Calu3 (cell line): ENCODE measurements at places on chromosomes 7 and 10.

DNA sequence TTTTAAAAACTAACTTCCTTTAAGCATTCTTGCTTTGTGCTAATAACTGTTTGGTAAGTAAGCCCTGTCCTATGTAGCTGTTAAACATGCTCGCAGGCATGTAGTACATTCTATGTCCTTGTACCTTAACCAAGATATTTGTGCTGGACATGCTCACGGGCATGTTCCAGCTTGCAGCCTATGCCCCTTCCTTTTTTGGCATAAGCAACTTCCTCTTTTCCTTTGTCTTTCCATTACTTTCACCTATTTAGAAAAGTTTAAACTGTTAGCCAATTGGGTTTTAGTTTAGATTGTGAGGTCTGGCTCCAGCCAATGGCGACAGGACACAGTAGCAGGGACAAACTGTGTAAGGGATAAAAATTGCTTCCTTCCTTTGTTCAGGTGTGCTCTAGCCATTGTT is 14.4 kb upstream of the APBB1IP start:
- no peak for DNase-seq

GRCh38 chr10:6009150-6009549 is 31.8 kb upstream of the IL15RA start:
- no peak for DNase-seq

- DNase-seq: no peak
Observed at GRCh38 chr10:71006506-71006905, 118.1 kb upstream of the PCBD1 start.

GRCh38 chr10:73591935-73592699 is 975 bp upstream of the USP54 start:
- peak; percentile 80 for DNase-seq

- DNase-seq: no peak
Observed at GRCh38 chr10:69088471-69088769, 517 bp downstream of the SRGN start.

- no peak for DNase-seq
Observed at GRCh38 chr7:15778191-15778590, 91.7 kb upstream of the MEOX2 start.

GRCh38 chr7:19368491-19368925 is 223.3 kb upstream of the FERD3L start:
- DNase-seq: no peak

DNA sequence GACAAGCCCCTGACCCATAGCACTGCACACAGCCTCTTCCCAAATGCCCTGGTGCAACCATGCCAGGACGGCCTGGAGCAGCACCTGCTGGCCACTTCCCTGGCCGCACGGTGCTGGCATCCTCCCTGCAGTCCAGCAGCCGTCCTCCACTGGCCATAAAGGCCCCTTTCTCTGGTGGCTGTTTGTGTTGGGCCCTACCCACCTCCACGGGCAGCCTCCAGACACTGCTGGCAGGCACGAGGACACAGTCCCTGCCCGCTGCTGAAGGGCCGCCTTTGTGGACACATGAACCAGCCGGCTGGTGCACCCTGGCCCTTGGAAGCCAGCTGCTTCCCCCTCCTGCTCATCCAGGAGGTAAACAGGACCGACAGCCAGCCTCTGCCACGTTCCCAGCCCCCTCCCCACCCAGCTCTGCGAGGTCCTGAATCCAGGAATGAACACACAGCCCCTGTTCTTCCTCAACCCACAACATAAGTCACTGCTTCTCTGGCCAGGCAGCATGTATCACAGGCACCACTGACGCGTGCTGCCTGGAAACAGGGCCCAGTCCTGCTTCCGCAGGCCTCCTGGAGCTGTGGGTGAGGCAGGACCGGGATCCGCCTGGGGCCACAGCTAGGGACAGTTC is 43.8 kb downstream of the SPOCK2 start:
- DNase-seq: peak; percentile 64

DNA sequence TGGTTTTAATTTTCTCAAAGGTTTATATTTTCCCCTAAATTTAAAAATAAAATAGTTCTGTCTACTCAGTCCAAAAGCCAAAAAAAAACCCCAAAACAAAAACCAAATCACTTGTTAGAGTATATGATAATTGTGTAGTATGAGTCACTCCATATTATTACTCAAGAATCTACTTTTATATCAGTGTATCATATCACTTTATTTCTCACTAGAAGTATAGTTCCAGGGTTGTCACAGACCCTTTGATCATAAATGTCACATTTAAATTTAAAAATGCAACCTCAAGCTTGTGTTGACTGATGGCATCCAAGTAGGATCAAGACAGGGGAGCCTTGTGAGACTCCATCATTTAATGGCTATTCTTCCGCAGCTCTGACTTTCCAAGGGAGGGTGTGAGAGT is 61.0 kb downstream of the PAPSS2 start:
- no peak for DNase-seq

DNA sequence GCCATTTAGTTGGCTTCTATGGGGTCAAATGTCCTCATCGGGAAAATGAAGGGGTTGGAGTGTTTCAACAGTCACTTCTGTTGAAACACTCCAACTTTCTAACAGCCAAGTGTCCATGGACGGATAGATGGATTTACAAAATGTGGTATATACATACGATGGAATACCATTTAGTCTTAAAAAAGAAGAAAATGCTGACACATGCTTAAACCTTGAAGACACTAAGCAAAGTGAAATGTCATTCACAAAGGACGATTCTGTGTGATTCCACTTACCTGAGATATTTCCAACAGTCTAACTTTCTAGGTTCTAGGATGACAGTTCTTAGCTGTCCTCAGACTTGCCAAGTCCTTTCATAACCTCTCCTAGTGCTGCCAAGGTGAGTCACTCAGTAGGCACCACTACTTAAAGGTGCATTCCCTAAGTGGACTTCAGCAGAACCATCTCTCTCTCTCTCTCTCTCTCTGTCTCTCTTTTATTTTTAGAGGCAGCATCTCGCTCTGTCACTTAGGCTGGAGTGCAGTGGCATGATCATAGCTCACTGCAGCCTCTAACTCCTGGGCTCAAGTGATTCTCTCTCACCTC is 69.0 kb downstream of the DENND2A start:
- DNase-seq: no peak

- DNase-seq: no peak
Observed at GRCh38 chr7:110400411-110400810, 690.5 kb upstream of the LRRN3 start.

DNA sequence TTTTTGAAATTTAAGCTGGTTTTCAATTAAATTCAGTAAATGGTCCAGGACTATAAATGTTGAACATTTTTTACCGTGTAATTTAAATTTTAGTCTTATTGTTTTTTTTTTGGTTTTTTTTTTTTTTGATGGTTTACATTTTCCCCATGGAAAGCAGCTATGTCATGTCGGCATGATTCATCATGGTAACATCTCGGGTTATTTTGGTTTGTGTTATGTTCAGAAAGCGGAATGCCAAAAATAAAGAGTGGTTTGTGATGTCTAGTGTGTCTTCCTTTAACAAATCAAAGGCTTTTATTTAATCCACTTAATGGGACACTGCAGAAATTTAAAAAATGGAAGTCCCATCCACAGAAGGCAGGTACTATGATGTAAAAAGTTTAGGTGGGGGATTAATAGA is 58.5 kb downstream of the TRUB1 start:
- DNase-seq: no peak

- DNase-seq: no peak
Observed at GRCh38 chr7:35630024-35630972, 64.6 kb downstream of the HERPUD2 start.

- no peak for DNase-seq
Observed at GRCh38 chr7:17015598-17016031, 133.8 kb upstream of the AGR3 start.

- no peak for DNase-seq
Observed at GRCh38 chr7:37549076-37549931, 100.6 kb upstream of the ELMO1 start.

- DNase-seq: no peak
Observed at GRCh38 chr7:115722302-115722977, 308.1 kb downstream of the TFEC start.
